ENCODE measurements at places on chromosomes 2 and 18.

DNA sequence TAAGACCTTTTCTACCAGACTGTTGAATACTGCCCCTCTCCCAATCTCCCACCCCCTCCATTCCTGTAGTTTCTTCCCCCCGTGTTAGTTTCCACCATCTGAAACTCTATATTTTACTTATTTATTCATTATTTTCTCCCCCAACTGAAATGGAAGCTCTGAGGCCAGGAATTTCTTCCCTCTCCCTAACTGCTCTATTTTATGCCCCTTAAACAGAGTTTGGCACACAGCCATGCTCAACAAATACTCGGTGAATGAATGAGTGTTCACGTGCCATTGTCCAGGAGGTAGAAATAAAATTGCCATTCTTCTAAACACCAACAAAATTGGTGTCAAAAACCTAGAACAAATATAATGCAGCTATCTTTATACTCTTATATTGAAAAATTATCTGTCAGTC is 5.6 kb downstream of the ITGB1BP1 start:
- DNase-seq, result no peak

DNA sequence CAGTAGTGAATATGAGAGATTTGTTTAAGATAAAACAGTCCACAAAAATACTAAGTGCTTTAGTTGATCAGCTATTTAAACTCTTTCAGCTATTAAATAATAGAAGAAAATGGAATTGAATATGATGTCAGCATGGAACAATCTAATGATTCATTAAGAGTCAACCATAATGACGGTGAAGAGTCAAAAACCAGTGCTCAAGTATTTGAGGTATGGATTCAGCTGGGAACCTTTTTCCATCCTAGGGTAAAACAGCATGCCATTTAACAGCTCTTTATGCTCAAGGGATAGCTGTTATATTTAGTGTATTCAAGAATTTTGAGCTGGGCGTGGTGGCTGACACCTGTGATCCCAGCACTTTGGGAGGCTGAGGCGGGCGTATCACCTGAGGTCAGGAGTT is 29.7 kb downstream of the CARF start:
- DNase-seq, result no peak

GRCh38 chr2:207352978-207353671 is 176.6 kb upstream of the CREB1 start:
- DNase-seq, result no peak

GRCh38 chr2:164811819-164812218 is 29.8 kb downstream of the COBLL1 start:
- DNase-seq, result no peak

GRCh38 chr2:219618733-219619122 is 8.7 kb upstream of the SLC4A3 start:
- DNase-seq, result no peak

Measured in activated CD8-positive, alpha-beta memory T cell treated with anti-CD3 and anti-CD28 coated beads for 1 hour (primary cell).